Muscle of leg (tissue), 16 donors: ENCODE measurements at places on chromosomes 3 and 15.

DNA sequence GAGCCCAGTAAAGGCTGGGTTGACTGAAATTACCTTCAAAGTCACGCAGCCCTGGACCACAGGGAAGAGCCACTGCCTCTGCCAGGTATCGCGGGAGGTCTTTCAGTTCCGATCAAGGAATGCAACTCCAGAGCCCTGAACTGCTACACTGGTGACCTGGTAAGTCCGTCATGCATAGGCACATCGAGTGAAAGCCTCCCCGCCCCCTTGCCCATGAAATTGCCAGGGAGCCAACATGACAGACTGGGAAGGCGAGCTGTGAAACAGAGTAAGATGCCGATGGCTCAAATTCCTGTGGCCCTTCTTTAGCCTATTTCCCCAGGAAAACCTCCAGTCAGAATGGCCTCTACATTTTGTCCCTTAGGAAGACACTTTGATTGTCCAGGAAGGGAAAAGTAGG lies 2.3 kb upstream of the GP5 start:
- DNase-seq: no peak

DNA sequence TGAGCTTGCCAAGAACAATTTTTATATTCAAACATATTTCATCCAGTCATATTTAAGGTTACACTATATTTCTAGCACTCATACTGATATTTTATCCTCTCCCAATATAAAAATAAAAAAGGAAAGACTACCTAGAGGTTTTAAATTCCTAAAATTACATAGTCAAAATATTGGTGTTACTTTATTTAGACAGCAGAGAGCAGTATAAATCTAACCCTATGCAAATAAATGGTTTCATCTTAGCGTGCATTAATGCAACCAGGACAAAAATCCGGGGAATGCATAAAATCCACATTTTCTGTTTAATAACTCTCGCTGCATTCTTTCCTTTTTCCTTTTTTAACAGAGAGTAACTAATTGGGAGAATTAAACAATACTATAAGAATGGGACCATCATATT lies 1447.4 kb upstream of the ALCAM start:
- no peak for DNase-seq

DNA sequence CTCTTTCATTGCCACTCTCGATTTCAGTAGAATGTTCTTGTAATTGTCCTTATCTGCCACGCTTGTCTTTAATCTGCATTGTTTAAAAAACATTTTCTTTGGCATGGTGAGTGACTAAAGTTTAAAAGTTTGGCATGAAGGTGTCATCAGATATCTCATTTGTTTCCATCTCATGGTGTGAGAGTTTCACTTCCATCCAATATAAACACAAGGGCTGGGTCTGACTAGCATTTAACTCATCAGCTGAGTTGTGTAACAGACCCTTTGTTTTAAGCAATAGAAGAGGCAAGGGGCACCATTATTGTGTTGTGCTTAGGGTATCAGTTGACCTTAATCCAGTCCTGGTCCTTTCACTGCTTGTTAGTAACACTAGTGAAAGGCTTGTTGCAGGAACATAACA lies 49.9 kb upstream of the IL12A start:
- no peak for DNase-seq

DNA sequence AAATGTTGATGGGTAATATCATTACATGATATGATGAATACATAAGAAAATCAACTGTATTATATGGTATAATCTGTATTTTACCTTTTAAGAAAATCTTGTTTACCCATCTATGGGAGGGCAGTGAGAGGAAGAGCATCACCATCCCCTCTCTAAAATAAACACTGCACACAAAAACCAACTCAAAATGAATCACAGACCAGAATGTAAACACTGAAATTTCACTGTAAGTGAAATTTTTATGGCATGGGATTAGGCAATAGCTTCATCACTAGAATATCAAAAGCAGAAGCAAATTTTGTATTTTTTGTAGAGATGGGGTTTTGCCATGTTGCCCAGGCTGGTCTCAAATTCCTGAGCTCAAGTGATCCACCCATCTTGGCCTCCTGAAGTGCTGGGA lies 26.2 kb downstream of the IFT80 start:
- DNase-seq: no peak

DNA sequence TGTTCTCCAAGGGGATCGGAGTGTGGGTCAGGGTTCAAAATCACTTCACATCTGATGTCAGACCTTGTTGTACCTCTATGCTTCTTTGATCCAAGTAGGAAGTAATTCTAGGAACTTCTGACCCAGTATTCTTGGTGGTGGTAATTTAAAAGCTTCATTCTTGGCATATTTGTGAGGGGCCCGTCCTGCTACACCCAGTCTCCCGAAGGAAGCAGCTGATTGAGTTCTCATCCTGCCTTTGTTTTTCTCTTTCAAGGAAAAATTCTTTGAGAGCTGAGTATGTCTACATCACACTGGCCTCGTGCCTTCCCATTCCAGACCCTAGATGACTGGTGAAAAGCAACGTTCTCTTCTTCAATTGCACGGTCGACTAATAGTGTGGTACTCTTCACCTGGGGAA lies 234.4 kb upstream of the TPRG1 start:
- no peak for DNase-seq

DNA sequence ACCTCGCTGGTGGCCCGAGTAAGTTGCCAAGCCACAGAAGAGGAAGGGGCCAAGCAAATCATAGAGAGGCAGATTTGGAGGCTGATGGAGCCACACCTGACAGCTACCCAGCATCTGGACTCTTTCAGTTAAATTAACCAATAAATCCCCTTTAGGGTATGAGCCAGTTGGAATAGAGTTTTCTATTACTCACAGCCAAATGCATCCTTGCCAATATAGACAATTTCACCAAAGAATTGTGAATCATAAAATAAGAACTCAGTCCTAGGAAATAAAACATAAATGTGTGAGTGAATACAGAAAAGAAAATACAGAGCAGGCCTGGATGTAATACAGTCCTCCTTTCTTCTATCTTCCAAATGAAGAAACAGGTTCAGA lies 161.6 kb upstream of the ANKRD28 start:
- DNase-seq: no peak
